Neural crest cell (in vitro differentiated cells): ENCODE measurements at places on chromosomes 7 and 10. TPM values are rescaled to one million over a fixed set of nuclear protein-coding genes. Genes with fewer than 3 reads are reported as not detected.
A peak's percentile ranks its signal among the peaks of the same experiment; 100 is the strongest.

Gene PRSS2
- not detected in 2 replicates for total RNA-seq

Gene ZEB1
- total RNA-seq = 38.7 and 40.0 TPM in 2 replicates

Gene CALHM1
- total RNA-seq = not detected in 2 replicates

Gene ACSM6
- total RNA-seq = not detected in 2 replicates

Gene SFMBT2
- 7.0 and 8.8 TPM in 2 replicates for total RNA-seq

Gene NOC3L
- 24.7 and 25.7 TPM in 2 replicates for total RNA-seq

Gene FAM131B
- total RNA-seq = 15.0 and 15.5 TPM in 2 replicates

Gene SPDYE1
- not detected in 2 replicates for total RNA-seq

Gene CCDC172
- total RNA-seq = not detected in 2 replicates

DNA sequence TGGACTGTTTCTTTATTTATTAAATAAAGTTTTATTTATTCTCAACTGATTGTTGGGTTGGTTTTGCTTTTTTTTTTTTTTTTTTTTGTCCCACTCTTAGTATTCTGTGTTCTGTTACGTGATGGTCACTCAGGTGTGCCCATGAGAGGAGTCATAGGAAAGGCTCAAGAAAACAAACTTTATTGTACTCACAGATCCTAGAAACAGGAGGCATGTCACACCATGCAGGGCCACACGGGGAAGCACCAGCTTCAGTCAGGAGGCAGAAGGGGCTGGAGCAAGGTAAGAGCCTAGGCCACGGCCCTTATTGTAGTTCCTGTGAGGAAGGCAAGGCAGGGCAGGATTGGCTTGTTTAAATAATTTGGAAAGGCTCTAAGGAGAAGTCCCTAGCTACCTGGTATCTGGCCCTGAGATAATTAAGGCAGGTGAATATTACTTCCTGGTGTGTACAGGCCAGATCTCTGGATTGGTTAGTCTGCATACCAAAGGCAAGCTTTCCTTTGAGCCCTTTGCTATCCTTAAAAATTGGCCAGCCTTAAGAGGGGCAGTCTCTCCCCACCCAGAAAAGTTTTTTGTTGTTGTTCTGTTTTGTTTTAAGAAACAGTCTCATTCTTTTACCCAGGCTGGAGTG lies 8.3 kb downstream of the ATOH7 start:
- H3K4me1 ChIP-seq = no peaks in the 10 kb centered on the region
- no peak overlapping the region for H3K27ac ChIP-seq
- H3K4me3 ChIP-seq = no peak overlapping the region
- H3K36me3 ChIP-seq = no peaks in the 10 kb centered on the region

DNA sequence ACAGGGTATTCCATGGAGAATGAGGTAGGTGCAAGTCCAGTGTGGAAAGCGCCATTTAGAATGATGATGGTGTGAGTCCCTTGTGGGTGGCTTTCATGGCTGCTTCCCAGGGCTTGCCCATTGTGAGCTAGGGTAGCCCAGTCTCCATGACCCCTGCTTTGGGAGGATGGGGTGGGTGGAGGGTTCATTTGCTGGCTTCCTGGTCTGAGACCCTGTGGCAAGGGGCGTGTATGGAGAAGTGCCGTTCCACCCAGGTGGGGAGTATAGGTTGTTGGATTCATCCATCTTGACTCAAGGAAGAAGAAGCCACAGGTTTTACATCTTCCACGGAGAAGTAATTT lies 27.7 kb downstream of the CCM2 start:
- peaks cover 17% of the 10 kb centered on the region for H3K36me3 ChIP-seq
- H3K4me3 ChIP-seq = no peak overlapping the region
- H3K27me3 ChIP-seq = no peaks in the 10 kb centered on the region
- H3K27ac ChIP-seq = no peak overlapping the region

- peaks cover 24% of the 10 kb centered on the region for H3K4me1 ChIP-seq
- H3K4me3 ChIP-seq = no peak overlapping the region
- DNase-seq = no peak
- H3K36me3 ChIP-seq = no peaks in the 10 kb centered on the region
- no peaks in the 10 kb centered on the region for H3K27me3 ChIP-seq
Measured at GRCh38 chr10:64637939-64638338, 1116.7 kb downstream of the REEP3 start.

DNA sequence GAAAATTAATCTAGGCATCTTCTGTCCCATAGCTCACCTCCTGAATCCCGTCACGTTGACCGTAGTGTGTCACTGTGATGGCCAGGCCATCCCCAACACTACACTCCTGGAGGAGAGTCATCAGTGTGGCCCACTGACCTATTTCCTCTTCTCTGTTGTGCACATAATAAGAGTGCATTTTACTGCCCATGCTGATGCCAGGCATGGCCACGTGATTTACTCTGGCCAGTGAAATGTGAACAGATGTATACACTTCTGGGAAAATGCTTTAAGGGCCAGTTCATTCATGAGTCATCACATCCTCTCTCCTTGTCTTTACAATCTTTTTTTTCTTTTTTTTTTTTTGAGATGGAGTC lies 101.9 kb upstream of the PIP4K2A start:
- H3K4me3 ChIP-seq = no peak overlapping the region
- no peak for DNase-seq

DNA sequence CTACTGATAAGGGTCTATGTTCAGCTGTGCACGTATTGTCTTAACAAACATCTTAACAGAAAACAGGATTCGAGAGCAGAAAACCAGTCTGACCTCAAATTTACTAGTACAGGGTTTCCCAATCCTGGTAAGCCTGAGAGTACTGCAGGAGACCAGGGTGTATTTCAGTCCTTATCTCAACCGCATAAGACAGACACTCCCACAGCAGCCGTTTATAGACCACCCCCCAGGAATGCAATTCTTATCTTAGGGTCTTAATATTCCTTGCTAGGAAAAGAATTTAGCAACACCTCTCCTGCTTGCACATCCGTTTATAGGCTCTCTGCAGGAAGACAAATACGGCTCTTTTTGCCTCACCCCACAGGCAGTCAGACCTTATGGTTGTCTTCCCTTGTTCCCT lies 277.3 kb downstream of the SDK1 start:
- H3K4me3 ChIP-seq = no peak overlapping the region
- no peaks in the 10 kb centered on the region for H3K4me1 ChIP-seq
- no peak overlapping the region for H3K27ac ChIP-seq
- DNase-seq = no peak

GRCh38 chr10:126686268-126686667 lies 15.8 kb upstream of the C10orf90 start:
- no peaks in the 10 kb centered on the region for H3K27me3 ChIP-seq
- DNase-seq = no peak
- H3K4me1 ChIP-seq = peaks cover 19% of the 10 kb centered on the region
- no peaks in the 10 kb centered on the region for H3K36me3 ChIP-seq
- H3K4me3 ChIP-seq = no peak overlapping the region

DNA sequence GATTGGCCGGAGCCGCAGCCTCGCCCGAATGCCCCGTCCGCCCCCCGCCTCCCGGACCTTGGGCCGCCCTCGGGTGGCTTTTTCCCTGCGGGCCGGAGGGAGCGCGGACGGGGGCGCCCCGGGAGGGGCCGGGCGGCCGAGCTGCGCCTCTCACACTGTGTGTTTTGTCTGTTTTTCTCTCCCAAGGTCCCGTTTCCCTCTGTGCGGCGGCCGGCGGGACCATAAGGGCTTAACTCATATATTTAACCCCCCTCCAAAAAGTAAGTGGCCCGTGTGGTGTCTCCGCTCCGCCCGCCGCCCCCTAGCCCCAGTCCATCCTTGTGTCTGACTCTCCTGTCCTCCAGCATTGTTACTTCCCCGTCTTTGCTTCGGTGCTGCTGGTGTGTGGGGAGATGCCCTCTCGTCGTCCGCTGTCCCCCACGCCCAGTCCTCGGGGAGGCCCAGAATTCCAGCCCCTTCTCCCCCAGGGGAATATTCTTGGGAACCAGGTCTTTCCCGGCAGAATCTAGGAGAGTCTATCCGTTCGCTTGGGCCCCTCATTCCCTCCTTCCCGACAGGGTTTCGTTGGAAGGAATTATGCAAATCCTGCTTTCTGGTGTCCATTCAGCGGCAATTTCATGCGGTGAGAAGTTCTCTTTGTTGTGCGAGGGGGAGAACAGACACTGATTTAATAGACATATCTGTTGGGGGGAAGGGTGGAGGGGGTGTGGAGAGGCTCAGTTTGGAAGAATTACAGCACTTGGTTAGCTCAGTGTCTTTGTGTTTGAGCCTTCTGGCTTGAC lies 1.3 kb downstream of the LCOR start:
- peak overlapping the region; percentile 100 for H3K4me3 ChIP-seq
- peaks cover 5% of the 10 kb centered on the region for H3K36me3 ChIP-seq
- peaks cover 4% of the 10 kb centered on the region for H3K27me3 ChIP-seq
- DNase-seq = peak; percentile 37
- peak overlapping the region; percentile 99 for H3K27ac ChIP-seq
- H3K4me1 ChIP-seq = peaks cover 50% of the 10 kb centered on the region

DNA sequence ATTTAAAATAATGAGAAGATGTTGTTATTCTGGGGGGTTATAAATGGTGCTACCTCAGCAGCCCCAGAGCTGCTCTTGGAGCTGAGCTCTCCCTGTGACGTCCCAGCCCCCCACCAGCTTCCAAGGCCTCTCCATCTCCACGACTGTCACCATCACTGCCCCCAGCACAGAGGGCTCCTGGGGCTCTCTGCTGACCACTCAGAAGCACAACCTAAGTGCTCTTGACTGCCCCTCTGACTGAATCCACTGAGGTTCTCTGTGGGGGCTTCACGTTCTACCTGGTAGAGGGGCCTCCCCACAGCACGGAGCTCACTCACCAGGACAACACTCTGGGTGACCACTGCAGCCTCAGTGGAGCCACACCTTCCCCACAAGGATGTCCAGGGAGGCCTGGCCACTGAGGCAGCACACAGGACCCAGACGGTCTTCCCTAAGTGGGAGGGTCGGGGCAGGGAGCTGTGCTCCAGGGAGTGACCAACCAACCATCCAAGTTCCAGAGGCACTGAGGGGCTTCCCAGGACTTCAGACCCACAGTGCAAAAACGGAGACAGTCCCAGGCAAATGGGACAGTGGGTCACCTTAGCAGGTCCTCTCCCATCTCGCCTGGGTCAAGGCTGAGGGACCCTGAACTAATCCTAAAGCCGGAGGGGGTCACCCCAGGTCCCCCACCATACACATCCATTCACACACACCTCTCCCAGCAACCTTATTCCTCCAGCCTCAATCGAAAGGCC lies 121.0 kb upstream of the PPP2R2D start:
- peaks cover 6% of the 10 kb centered on the region for H3K4me1 ChIP-seq
- DNase-seq = no peak
- no peaks in the 10 kb centered on the region for H3K27me3 ChIP-seq
- no peak overlapping the region for H3K27ac ChIP-seq
- peaks cover 18% of the 10 kb centered on the region for H3K36me3 ChIP-seq

DNA sequence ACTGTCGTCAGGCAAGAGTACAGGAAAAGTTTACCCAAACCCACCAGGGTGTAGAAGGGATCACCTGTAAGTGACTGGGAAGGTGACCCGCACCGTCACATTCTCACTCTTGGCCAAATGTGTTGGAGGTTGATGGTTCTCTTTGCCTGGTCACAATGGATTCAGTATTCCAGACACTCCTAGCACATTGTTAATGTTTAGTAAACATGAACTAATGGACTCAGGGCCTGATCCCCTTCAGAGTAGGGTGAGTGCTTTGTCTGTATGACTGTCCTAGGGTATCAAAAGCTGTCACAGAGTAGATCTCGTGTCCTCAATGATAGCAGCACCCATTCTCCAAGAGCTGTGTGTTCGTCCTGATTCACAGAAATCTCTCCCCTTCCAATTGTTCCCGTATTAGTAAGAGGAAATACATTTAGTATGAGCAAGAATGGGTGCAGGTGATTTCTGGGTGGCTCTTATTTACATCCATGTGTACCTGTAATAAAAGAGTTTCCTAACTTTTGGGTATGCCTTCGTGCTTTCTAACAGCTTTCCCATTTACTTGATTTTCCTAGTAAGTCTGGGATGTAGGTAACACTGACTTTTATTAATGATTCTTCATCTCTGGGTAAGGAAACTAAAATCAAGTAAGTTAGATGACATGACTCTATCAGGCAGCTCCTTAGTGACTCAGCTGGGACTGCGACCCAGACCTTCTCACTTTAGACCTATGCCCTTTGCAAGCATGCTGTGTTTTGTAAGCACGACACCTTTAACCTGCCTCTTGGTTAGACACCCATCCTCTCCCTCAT lies 4.7 kb downstream of the EEPD1 start:
- H3K4me3 ChIP-seq = no peak overlapping the region
- no peaks in the 10 kb centered on the region for H3K36me3 ChIP-seq
- H3K4me1 ChIP-seq = peaks cover 27% of the 10 kb centered on the region
- no peak for DNase-seq

- no peak overlapping the region for H3K4me3 ChIP-seq
- H3K27ac ChIP-seq = no peak overlapping the region
- peaks cover 5% of the 10 kb centered on the region for H3K36me3 ChIP-seq
- H3K27me3 ChIP-seq = no peaks in the 10 kb centered on the region
Measured at GRCh38 chr7:23712368-23713284, 2.6 kb downstream of the STK31 start.

- peak overlapping the region; percentile 94 for H3K4me3 ChIP-seq
- no peak overlapping the region for H3K27ac ChIP-seq
- H3K36me3 ChIP-seq = peaks cover 3% of the 10 kb centered on the region
- DNase-seq = no peak
- peaks cover 7% of the 10 kb centered on the region for H3K4me1 ChIP-seq
- H3K27me3 ChIP-seq = no peaks in the 10 kb centered on the region
Measured at GRCh38 chr7:144834641-144835144, 1.2 kb downstream of the TPK1 start.

GRCh38 chr7:92987538-92987937 lies 130.2 kb downstream of the SAMD9 start:
- no peaks in the 10 kb centered on the region for H3K36me3 ChIP-seq
- H3K4me1 ChIP-seq = no peaks in the 10 kb centered on the region
- H3K4me3 ChIP-seq = no peak overlapping the region
- no peak overlapping the region for H3K27ac ChIP-seq

DNA sequence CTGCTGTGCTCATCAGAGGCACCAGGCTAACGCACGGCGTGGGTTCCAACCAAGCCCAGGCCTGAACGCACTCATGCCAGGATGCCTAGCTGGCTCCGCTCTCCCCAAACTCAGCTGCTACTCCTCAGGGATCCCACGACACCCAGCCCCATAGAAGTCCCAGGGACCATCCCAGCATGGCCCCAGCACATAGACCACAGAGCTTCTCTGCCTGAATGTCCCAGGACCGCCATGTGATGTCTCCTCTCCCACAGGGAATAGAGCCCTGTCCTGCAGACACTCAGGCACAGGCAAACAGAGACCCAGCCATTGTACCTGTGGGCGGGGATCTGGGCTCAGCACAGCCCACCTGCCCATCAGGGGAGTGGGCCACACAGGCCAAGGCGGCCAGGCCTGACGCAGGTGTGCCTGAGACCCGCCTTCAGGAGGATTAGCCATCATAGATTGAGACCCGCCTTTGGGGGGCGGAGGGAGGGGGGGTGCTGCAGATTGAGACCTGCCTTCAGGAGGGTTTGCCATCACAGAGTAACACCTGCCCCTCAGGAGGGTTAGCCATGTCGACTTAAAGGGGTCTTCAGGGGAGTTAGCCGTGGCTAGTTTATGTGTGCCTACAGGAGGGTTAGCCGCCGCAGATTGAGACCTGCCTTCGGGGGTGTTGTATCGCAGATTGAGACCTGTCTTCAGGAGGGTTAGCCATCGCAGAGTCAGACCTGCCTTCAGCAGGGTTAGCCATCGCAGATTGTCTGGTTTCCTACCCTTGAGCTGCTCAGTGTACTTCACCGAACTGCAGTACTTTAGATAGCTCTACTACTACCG lies 29.0 kb downstream of the RASGEF1A start:
- DNase-seq = no peak
- peak overlapping the region; percentile 88 for H3K27ac ChIP-seq
- no peaks in the 10 kb centered on the region for H3K36me3 ChIP-seq
- no peaks in the 10 kb centered on the region for H3K4me1 ChIP-seq
- H3K4me3 ChIP-seq = no peak overlapping the region
